ENCODE measurements at places on chromosomes 12 and 14. TPM values are rescaled to one million over a fixed set of nuclear protein-coding genes. Genes with fewer than 3 reads are reported as not detected.
A peak's percentile ranks its signal among the peaks of the same experiment; 100 is the strongest.

DNA sequence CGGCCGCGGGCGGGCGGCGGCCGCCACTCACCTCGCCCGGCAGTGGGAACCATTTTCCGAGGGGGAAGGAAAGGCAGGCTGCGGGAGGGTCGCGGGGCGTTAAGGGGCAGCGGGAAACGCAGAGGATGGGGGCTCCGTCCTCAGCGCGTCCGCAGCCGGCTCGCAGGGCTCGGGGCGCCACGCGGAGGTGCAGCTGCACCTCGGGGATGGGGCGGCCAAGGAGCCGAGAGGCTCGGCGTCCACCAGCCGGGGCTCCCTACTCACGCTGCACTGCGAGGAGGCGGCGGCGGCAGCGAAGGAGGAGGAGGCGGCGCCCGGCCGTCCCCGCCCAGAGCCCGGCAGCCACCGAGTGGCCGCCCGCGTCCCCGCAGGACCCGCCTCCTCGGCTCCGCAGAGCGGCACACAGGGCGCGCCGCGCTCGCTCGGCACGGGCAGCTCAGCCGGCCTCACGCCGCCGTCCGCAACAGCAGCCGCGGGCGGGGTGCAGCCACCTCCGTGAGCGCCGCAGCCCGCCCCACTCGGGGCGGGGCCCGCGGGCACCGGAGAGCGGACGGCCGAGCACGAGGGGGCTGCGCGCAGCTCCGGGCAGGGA lies at the start of gene ATP2B1:
ATP2B1 (minus strand) TSS at position 274 of the 592 bp plus-strand sequence. CDS start 52,952 bp downstream, outside the sequence.
- DNase-seq, result peak; percentile 91

- DNase-seq, result no peak
Observed at GRCh38 chr12:64039281-64039871, 182.7 kb downstream of the KICS2 start.

ENDOU gene
- polyA plus RNA-seq, result not detected

SIX4 gene
- 3.3 TPM for polyA plus RNA-seq

KRT77 gene
- not detected for polyA plus RNA-seq

ANO2 gene
- not detected for polyA plus RNA-seq

TAS2R43 gene
- polyA plus RNA-seq, result not detected

Data from SK-N-SH (cell line).